ENCODE measurements at places on chromosomes 16 and 17.

GRCh38 chr16:11966173-11966572, 1.2 kb downstream of the TNFRSF17 start:
- DNase-seq, result no peak

GRCh38 chr17:10195090-10195805, 3.2 kb downstream of the GAS7 start:
- DNase-seq, result no peak

DNA sequence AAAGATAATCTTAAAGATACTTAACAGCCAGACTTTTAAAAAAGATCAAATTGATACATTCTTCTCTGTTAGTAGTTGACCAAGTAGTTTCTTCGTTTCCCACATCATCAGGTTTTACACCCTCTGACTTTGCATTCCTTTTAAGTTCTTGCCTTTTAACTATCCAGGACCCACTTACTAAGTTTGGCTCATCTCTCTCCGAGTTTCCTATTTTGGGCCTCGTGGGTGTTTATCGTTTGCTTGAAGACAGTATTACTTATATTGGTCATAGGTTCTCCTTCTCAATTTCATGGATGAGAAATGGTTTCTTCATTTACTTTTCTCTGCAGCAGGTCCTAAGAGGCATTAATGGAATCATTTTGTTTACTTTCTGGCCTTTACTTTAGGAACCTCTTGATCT, 43.2 kb downstream of the RPA1 start:
- peak; percentile 44 for DNase-seq

- peak; percentile 61 for DNase-seq
These were observed 15.0 kb downstream of the GNA13 start for GRCh38 chr17:65041518-65041917.

- DNase-seq, result no peak
These were observed 389.0 kb downstream of the MAF start for GRCh38 chr16:79211586-79211985.

DNA sequence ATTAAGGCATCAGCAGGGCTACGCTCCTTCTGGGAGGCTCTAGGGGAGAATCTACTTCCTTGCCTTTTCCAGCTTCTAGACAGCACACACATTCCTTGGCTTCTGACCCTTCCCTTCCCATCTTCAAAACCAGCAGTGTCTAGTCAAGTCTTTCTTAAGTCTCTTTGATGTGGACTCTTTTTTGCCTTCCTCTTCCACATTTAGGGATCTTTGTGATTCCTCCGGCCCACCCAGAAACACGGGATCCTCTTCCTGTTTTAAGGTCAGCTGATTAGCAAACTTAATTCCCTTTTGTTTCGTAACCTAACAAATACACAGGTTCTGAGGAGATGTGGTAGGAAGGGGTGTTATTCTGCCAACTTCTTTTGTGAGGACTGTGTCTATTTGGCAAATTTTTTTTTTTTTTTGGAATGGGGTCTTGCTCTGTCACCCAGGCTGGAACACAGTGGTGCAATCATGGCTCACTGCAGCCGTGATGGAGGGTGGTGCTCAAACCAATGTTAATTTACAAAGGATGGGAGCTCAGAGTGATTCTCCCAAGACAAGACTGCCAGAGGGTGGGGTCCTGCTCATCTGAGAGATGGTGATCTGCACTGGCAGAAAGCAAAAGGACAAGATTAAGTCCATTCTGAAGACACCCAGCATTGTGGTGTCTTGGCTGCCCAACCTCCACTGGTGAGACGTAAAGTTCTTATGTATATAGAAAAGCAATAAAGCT, 14.7 kb downstream of the KNOP1 start:
- DNase-seq, result no peak

- DNase-seq, result no peak
These were observed 37.9 kb upstream of the ABCA8 start for GRCh38 chr17:68993112-68993511.

- no peak for DNase-seq
These were observed 16.5 kb downstream of the CDIP1 start for GRCh38 chr16:4522051-4522581.
